ENCODE measurements at places on chromosomes 7 and 10. TPM values are rescaled to one million over a fixed set of nuclear protein-coding genes. Genes with fewer than 3 reads are reported as not detected.

NRP1 gene
- 316 TPM for total RNA-seq

ITPRID1 gene
- not detected for total RNA-seq

SVIL gene
- total RNA-seq: 67.4 TPM

CUBN gene
- 2.0 TPM for total RNA-seq

UPK3BL2 gene
- total RNA-seq: 1.2 TPM

KIAA1217 gene
- total RNA-seq: 0.88 TPM

OPN4 gene
- not detected for total RNA-seq

SPDYE1 gene
- total RNA-seq: not detected

ENO4 gene
- total RNA-seq: 0.07 TPM

TBX20 gene
- 5.9 TPM for total RNA-seq

PPP3CB gene
- total RNA-seq: 12.7 TPM

LIPN gene
- total RNA-seq: not detected

GRCh38 chr7:13827716-13828115 is 161.8 kb downstream of the ETV1 start:
- no peak for DNase-seq

DNA sequence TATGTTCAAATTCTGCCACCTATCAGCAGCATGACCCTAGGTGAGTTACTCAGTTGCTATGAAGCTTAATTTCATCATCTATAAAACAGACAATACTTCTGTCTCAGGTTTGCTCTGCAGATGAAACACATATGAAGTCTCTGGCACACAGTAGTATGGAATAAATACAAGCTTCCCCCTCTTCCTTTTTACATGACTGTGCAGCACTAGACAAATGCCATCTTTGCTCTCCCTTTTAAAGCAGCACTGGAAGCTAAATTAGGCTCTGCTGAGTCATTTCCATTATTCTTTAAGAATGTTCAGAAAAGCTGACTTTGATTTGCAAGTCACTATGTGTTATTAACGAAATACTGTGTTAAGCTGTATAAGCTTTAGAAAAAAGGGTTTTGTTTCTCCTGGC is 40.7 kb upstream of the ANAPC16 start:
- DNase-seq: no peak

DNA sequence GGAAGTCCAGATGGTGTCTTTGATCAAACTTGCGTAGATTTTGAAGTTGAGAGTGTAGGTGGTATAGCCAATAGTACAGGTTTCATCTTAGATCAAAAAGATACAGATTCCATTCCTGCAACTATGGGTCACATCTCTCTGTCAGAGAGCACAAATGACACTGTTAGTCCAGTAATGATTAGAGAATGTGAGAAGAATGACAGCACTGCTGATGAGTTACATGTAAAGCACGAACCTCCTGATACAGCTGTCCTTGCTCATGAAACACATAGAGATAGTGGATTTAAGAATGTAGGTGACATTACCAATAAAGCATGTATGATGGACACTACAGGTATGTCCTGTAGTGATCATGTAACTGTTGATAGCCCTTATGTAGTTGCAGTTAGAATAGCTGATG is 59.1 kb downstream of the LOXL4 start:
- no peak for DNase-seq

- DNase-seq: peak; percentile 11
Observed at GRCh38 chr7:123580406-123581161, 21.0 kb upstream of the ASB15 start.

DNA sequence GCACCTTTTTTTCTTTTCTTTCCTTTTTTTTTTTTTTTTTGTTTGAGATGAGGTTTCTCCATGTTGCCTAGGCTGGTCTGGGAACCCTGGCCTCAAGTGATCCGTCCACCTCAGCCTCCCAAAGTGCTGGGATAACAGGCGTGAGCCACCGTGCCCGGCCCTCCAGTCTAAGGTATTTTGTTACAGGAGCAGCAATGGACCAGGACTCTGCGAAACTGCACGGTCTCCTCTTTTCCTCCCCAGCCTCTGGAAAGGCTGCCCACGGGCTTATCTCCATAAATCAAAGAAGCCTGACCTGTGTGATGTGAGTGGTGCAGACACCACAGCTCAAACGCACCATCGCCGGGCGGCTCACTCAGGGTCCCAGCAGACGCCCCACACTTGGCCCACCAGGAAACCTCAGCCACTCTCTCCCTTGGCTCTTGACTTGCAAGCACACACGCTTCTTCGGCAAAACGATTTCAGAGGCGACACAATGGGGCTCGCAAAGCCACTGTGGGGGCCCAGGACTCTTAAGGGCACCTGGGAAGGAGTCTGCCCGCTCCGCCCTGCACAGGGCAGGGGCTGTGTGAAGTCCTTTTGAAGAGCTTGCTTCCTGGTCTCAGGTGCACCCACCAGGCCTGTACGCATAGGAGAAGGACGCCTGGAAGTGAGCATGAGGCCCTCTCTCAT is 20.6 kb downstream of the WDR86 start:
- DNase-seq: no peak

GRCh38 chr10:112343056-112343806 is 30.7 kb upstream of the ACSL5 start:
- peak; percentile 7 for DNase-seq

- DNase-seq: no peak
Observed at GRCh38 chr10:96309628-96310320, 5.5 kb downstream of the DNTT start.

GRCh38 chr10:74039561-74040145 is 41.7 kb downstream of the VCL start:
- DNase-seq: no peak

GRCh38 chr7:120260111-120260510 is 12.9 kb upstream of the KCND2 start:
- no peak for DNase-seq

DNA sequence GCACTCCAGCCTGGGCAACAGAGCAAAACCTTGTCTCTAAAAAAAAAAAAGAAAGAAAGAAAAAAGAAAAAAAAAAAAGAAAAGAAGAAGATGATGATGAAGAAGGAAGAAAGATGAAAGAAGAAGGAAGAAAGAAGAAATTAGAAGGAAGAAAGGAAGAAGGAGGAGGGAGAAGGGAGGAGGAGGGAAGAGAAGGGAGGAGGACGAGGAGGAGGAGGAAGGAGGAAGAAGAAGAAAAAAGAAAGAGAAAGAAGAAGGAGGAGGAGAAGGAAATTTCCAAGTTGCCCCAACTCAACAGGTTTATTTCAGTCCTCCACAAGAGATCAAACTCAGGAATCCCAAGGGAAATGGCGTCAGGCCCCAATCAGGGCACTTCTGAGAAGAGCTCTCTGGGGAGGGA is 115.7 kb downstream of the ABLIM1 start:
- DNase-seq: no peak

DNA sequence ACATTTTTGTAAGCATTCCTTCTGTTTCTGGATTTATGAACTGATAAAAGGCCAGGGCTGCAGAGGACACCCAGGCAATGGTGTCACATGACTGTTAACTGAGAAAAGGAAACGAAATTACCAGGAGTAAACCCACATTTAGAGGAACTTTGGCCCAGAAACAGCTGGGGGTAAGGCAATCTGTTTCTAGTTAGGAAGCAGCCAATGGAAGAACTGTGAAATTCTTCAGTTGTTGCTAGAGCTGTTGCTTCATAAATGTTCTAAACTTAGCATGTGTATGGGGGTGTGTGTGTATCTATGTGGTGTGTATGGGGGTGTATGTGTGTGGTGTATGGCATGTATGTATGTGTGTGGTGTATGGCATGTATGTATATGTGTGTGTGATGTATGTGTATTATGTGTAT is 11.8 kb upstream of the PDCD4 start:
- no peak for DNase-seq

DNA sequence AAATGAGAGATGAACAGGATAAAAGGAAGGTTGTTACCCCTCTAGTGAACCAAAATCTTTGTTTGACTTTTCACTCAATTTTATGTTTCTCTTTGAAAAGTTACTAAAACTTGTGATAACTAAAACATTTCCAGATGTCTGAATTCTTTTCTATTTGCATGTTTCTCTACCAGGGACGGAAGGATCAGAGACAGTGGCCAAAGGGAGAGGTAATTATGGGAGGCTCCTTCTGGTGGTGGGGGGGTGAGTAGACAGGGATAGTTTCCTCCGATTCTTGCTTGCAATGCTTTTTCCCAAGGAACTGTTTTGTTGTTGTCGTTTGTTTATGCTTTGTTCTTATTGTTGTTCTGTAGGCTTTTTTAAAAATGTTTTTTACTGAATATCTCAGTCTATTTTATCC is 374.8 kb downstream of the INHBA start:
- DNase-seq: no peak

DNA sequence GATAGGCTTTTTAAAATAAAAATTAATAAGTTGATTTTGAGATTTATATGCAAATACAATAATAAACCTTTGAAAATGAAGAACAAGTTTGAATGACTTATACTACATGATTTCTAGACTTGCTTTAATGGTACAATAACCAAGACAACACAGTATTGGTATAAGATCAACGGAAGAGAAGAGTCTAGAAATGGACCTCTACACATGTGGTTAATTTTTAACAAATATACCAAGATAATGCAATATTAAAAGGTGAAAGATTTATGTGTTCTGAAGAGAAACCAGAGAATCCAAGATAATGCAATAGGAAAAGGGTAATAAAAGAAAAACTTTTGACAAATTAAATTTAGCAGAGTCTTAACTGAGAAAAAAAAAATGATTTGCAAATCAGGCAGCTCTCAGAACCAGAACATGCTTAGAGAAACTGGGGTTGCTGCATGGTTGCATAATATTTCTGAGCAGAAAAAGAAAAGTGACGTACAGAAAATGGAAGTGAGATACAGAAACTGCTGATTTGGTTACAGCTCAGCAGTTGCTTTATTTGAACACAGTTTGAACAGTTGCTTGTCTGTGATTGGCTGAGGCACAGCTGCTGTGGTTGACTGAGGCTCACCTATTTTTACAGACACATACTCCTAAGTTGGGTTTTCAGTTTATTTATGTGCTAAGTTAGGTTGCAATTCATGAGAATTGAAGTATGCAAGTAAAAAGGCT is 365.9 kb downstream of the CRPPA start:
- no peak for DNase-seq

DNA sequence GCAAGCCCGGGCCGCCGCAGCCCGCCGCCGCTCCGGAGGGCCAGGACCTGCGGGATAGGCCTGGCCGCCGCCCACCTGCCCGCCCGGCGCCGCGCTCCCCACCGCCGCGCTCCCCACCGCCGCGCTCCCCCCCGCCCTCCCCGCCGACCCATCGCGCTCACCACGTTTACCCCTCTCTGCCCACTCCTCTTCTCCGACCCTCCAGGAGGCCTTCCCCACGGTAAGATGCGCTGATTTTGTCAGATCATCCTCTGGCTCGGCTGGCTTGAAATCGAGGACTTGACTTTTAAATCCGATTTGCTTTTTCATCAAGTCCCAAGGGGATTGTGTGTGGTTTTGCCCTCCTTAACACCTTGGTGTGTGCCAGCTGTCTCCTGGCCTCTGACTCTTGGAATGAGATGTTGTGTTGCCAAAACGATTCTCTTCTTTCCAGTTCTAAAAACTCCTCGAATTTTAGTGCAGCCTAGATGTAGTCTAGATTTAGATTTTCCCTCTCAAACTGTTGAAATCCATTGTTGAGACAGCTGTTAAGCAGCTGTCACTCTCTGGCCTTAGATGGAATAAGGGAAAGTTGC is 738 bp downstream of the POM121 start:
- no peak for DNase-seq

- DNase-seq: peak; percentile 85
Observed at GRCh38 chr10:102776779-102777456, 33.2 kb downstream of the WBP1L start.

DNA sequence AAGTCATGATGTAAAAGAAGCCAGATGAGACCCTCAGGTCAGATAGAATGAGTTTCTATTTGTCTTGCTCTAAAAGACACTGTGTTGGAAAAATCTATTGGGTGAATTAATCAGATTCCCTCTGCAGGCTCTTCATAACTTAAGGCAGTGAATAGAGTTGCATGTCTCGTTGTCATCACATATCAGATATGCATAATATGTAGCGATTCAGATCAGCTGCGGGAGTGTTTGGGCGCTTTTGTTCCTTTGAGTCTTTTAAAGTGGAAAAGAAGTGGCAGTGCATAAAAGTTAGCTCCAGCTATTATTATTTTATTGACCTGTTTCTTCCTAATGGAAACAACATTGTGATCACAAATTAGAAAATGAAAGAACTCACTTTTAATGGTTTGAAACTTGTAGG is 84.4 kb downstream of the CDK14 start:
- no peak for DNase-seq

- DNase-seq: no peak
Observed at GRCh38 chr7:106312099-106312871, 27.5 kb upstream of the NAMPT start.

DNA sequence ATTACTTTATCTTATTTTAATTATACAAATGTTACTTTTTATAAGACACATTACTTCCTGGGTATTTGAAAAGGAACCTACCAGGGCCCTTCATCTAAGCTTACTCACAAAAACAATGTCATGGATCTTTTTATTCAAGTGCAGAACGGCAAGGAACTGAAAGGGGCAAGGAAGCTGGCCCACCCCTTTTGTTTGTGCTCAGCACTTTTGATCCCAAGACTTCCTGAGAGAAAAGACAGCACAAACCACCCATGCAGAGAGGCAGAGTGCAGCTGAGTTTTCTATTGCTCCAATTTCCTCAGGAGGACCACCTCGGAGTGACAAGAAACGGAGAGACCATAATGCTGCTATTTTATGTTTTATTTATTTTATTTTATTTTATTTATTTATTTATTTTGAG is 232.0 kb upstream of the NRP1 start:
- no peak for DNase-seq

- no peak for DNase-seq
Observed at GRCh38 chr7:14821757-14822480, 80.6 kb downstream of the DGKB start.

DNA sequence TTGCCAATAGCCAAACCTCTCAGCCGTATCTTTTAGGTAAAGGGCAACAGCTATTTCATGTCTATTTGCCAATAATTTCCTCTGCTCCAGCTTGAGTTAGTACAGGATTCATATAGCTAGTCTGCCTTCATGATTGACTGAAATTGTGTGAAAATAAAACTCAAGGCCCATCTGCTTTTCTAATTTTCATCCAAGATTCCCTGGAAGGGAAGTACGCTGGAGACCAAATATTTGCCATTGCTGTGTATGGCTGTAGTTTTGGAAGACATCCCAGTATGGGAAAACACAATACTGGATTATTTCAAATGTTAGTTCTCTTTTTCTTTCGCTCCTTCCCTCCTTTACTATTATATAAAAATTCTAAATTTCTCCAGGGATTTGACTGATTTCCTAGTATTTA is 652.4 kb downstream of the CNTNAP2 start:
- DNase-seq: no peak

DNA sequence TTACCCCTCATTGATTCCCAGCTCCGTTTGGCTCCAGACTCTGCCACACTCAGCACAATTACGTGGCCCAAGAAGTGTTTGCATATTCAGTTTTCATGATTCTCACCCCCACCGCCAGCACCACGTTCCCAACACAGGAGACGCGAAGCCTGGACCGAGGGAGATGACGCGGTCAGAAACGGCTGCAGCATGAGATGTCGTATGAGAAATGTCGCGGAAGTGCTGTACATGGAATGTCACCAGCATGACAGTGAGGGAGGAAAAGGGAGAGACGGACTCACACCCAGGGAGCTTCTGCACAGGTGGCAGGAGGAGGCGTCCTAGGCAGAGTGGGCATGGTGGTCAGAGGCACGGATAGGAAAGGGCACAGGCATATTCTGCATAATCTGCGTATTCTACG is 188.3 kb downstream of the WDR37 start:
- DNase-seq: no peak

Data from pulmonary artery endothelial cell (primary cell).